Left kidney (tissue), 8 donors: ENCODE measurements at places on chromosomes 5 and 9.
A peak's percentile ranks its signal among the peaks of the same experiment; 100 is the strongest.

DNA sequence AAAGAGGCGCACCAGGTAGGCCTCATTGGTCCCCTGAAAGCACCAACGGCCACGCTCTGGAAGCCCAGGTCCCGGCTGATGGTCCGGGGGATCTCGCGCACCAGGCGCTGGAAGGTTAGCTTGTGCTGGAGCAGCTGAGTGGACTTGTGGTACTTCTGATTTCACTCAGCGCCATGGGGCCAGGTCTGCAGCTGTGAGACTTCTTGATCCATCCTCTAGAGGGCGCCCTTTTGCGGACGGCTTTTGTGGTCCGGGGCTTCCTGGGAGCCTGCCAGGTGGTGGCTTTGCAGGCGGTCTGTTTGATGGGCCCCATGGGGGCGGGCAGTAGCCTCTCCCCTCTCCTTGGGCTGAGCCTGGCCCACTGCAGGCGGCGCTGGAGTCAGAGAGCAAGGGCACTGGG is 10.4 kb downstream of the TAF11L12 start:
- DNase-seq = no peak

GRCh38 chr9:132023419-132024180 is 56.1 kb downstream of the MED27 start:
- DNase-seq = no peak

DNA sequence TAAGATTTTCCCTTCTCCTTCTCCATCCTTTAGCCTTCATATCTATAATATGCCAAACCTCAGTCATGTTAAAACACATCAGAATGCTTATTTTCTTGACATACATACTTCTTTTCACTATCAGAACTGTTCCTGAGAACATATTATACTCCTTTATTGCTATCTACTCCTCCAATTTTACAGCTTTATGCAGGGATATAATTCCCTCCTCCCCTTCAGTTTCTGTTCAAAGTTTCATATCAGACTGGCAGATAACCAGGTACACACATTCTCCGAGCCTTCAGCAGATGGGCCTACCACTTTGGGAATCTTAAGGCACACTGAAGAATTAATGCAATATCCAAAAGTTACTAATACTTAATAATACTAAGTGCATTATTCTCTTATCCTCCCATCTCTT is 29.1 kb downstream of the FAM169A start:
- no peak for DNase-seq

DNA sequence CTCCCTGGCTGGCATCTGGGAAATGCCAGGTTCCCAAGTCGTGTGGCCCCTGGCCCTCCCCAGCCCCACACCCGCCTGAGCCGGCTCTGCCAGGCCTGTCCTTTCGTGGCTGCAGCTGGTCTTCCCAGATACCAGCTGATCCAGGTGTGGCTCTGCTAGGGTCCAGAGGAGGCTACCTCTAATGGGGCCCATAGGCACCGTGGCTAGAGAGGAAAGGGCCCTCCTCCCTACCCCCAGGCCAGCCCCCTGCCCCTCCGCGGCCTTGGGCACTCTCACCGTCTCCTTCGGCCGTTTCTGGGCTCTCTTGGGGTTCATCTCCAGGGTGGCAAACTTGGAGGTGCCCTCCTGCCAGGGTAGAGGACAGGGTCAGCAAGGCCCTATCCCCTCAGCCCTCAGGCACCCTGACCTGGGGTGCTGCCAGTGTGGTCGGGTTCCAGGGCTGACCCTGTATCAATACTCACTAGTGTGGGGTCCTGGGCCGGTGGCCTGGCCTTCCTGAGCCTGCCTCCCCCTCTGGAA is 17.0 kb downstream of the RALGDS start:
- no peak for DNase-seq

DNA sequence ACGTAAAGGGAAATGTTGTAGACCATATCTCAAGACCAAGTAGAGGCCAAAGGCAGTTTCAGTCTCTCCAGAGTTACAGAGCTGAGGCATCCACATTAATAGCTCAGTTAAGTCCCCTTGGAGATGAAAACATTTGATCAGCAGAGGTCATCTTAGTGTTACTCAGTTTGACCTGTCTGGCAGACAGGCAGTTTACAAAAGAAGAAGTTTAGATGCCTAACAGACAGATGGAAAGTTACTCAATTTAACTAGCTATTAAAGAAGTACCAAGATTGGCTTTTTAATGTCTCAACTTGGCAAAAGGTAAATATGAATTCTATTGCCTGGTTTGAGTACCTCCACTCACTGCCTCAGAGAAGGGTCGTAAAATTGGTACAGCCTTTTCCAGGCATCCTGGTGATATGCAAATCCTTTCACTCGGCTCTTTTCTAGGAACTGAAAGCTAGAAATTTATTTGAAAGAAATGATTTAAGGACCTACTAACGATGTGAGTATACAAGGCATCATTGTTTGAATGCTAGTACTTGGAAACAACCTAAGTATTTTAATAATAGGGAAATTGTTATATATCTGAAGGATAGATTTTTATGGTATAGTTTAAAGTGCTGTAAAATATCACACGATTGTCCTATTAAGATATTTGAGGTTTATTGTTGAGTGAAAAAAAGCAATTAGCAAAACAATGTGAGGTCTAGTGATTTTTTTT is 14.8 kb downstream of the ACO1 start:
- DNase-seq = no peak

DNA sequence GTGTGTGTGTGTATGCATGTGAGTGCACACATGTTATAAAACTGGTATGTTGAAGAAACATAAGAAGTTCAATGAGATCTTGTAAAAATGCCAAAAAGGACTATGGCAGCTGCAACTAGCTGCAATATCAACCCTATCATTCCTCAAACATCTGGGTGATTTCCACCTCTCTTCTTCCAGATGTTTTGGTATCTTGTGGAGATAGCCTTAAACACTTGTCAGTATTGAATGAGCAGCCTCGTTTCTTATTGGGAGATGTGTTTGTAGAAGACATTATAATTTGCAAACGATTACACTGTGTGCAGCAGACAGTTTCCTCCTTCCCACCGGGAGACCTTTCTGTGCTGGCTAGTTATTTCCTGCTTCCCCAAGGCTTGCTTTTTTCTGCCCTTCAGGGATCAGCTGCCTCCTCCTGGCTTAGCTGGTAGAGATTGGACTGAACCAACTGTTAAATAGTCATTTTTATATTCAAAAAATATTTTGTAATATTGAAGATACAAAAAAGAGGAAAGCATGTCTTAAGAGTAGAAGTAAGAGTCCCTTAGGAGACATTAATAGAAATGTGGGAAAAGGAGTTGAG is 168.4 kb upstream of the MPDZ start:
- DNase-seq = no peak

- DNase-seq = no peak
Measured at GRCh38 chr9:98220911-98221310, 28.5 kb upstream of the CORO2A start.

- no peak for DNase-seq
Measured at GRCh38 chr9:127863191-127863621, 8.7 kb upstream of the ENG start.

DNA sequence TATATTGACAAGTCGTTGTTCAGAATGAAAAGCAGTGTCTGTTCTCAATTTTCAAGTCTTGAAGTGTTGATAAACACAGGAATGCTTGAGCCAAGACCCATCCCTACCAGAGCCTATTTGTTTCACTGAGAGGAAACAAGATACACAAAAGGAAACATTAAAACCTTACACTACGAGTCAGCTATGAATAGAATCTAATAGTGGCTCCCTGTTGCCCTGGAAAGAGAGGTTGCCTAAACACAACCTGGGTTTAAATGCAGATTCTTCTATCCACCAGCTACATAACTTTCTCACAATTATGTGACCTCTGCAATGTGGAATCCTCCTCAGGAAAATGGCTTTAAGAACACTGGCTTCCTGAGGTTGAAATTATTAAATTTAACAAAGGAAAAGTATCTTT is 29.1 kb upstream of the BNC2 start:
- DNase-seq = no peak

DNA sequence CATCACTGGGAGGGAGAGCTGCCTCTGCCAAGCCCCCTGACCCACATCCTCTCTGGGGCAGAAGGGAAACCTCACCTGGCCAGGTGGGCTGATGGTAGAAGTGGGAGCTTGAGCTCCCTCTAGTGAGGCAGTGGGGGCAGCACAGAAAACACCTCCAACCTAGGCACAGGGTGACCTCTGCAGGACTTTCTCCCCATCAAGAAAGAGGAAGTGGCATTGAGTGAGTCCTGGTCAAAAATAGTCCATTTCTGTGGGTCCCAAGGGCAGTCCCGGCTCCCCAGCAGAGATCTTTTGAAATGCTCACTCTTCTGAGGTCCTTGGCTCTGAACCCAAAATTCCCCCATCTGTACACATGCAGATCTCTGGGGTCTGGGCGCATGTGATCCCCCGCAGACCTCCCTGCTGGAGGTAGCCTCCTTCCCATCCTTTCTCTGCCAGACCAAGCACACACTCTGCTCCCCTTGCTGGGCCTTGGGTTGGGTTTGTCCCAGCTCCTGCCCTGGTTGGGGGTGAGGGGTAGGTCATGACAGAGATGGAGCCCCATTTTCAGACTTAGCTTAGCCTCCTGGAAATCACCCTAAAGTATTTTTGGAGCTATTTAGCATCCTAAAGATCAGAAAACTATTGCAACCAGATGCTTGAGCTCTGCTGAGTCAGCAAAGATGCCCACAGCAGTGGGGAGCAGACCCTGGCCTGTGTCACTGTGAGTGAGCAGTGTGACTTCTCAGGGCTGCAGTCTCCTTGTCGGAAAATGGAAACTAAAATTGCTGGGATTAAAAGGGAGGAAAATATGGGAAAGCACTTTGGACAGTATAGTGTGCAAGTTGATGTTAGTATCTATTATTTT is 41.6 kb upstream of the LCP2 start:
- no peak for DNase-seq

DNA sequence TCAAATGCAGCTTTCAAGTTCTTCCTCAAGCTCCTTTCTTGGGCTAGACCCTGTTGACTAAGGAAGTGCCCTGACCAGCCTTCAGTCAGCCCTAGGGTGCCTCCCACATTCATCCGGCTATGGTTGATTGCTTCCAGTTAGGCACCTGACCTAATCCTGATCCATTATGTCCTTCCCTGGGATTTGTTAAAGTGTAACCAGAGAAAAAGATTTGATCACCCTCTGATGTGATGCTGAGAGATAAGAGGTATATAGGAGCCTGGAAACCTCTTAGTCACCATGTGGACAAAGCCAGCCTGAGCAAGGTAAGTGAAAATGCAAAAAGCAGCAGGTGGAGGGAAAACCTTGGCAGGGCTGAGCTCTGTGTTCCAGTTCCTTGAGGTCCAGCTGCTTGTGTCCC is 178.8 kb upstream of the ERCC6L2 start:
- DNase-seq = no peak

GRCh38 chr5:9344751-9345240 is 201.1 kb downstream of the SEMA5A start:
- no peak for DNase-seq

GRCh38 chr5:10372726-10373709 is 19.5 kb downstream of the MARCHF6 start:
- DNase-seq = no peak

DNA sequence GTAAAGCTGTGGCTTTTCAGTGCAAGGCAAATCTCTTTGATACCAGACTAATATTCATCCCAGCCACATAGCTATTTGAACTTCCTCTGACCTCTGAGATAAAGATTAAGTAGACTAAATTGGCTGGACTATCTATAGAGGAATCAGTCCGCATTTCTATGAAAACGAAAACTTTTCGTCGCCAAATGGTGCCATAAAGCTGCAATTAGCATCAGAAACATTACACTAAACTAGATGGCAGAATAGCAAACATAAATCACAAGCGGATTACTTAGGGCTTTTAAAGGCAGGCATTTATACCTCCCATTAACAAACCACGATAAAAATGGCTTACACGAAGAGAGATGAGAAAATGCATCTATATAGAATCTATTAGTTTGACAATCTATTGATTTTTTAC is 1009.7 kb upstream of the CDH6 start:
- no peak for DNase-seq

DNA sequence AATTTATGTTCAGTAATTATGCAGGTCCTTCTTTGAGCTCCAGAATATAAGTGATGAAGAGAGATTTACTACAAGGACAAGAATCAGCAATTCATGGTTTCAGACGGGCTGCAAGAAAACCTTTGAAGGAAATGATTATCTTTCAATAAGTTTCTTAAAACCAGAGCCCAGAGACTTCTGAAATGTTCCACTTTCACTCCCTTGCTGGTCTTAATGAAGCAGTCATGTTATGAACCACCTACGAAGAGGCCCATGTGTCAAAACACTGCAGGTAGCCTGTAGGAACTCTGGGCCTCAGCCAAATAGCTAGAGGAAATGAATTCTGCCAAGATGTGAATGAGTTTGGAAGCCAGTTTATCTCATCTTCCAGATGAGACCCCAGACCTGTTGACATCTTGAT is 505.9 kb upstream of the MEF2C start:
- no peak for DNase-seq

DNA sequence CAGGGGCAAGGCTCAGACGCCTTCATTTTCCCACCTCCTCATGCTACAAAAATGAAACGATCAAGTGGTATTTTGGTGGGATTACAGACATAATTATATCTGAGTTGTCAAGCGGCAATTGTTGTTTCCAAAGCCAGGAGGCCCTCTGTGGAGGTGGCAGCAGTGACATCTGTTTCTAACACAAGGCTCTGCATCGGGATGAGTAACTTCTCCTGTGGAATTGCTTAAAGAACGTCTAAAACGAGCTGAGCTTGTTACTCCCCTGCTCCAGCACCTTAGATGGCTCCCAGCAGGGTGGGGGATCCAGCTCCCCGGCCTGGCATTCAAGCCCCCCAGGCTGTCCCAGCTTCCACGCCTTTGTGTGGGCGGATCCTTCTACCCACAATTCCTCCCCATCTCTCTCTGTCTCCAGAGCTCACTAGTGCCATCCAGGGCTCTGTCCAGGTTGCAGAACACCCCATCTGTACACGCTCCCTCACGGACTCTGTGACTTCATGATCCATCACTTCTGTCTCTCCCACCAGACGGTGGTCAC is 36.8 kb downstream of the DAB2IP start:
- DNase-seq = no peak

GRCh38 chr9:104896131-104896530 is 31.8 kb downstream of the ABCA1 start:
- DNase-seq = no peak

DNA sequence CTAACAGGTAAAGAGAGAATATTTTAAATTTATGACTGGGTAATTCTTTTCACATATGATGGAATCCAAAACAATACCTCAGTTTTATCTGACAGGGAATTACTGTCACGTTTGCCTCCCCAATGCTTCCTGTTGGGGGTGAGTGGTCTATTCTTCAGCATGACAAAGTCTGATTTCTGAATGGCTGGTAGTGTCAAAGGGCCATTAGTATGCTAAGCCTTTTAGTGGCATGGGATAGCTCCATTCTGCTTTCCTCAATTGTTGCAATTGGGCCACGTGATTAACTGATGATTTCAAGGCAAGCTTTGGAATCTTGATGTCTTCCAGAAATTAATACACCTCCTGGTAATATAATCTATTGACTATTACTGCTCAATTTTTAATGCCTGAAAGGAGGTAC is 14.7 kb upstream of the NDUFS4 start:
- DNase-seq = no peak

- DNase-seq = no peak
Measured at GRCh38 chr5:172841-173251, 18.4 kb upstream of the LRRC14B start.

- peak; percentile 57 for DNase-seq
Measured at GRCh38 chr5:170265522-170265921, 32.1 kb downstream of the LCP2 start.

- no peak for DNase-seq
Measured at GRCh38 chr5:120630550-120630949, 166.4 kb downstream of the PRR16 start.

- DNase-seq = no peak
Measured at GRCh38 chr9:95736370-95736769, 139.1 kb upstream of the ERCC6L2 start.
